ENCODE measurements at places on chromosomes 4 and X.

- no peak for DNase-seq
Measured at GRCh38 chr4:109126856-109127255, 175.6 kb downstream of the COL25A1 start.

- DNase-seq, result no peak
Measured at GRCh38 chr4:185916231-185916630, 104.2 kb upstream of the SORBS2 start.

- DNase-seq, result no peak
Measured at GRCh38 chrX:68878977-68879645, 50.3 kb downstream of the EFNB1 start.

DNA sequence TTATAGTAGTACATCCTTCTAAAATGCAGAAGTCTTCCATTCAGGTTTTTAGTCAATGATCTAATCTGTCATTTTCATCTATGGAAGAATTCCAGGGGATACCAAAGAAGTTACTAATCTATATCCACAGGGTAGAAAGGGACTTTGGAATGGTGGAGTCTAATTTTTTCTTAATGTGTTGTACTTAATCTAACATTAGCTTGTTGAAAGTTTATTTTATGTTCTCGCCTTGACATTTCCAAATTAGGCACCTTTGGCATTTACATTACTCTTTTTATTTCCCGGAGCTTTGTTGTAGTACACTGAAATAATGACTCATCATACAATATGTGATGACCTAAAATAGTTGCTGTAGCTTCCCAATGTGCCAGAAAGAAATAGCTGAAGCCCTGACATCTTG is 91.5 kb downstream of the HTR2C start:
- DNase-seq, result no peak

GRCh38 chr4:4320951-4321714 is 31.1 kb downstream of the ZBTB49 start:
- DNase-seq, result no peak

- peak; percentile 36 for DNase-seq
Measured at GRCh38 chr4:11456401-11456800, 27.7 kb upstream of the HS3ST1 start.

- no peak for DNase-seq
Measured at GRCh38 chr4:154643493-154643892, 31.0 kb upstream of the FGG start.

DNA sequence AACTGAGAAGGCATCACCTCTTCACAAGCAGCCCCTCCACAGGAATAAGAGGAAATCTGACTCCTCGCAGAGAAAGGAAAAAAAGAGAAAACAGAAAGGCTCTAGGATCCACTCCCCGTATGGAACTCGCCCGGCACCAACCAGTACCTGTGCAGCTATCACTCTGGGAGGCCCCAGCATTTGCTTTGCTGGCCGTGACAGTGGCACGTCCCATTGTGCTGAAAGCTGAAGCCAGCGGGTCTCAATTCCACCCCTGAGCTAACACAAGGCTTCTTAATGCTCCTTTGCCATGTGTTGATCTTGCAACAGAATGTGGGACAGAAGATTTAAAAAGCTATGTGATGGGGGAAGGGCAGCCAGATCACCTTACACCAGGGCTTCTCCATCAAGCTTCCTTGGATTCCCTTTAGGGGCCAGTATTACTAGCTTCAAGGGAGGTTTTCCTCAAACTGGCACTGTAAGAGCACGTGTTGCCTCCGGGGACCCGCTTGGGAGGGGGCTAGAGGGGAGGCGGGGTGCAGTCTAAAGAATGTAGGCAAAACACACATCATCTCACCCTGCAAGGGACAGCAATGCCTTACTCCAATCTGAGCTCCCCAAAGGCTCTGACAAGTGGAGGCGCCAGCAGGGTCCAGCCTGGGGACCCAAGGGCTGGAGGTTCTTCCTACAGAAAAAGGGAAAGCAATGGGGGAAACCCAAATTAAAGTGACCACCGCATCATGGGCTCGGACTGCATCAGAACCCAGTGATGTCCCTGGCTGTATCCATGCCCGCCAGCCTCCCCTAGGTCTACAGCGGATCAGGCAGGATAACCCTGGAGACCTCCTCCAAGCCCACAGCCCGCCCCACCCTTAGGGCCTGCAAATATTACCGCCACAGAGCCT is 1.2 kb downstream of the USP46 start:
- peak; percentile 36 for DNase-seq

- DNase-seq, result no peak
Measured at GRCh38 chrX:118024482-118024881, 92.1 kb downstream of the KLHL13 start.
